ENCODE measurements at places on chromosomes 11 and 22. TPM values are rescaled to one million over a fixed set of nuclear protein-coding genes. Genes with fewer than 3 reads are reported as not detected.

VPREB1 gene
- not detected for total RNA-seq

DNA sequence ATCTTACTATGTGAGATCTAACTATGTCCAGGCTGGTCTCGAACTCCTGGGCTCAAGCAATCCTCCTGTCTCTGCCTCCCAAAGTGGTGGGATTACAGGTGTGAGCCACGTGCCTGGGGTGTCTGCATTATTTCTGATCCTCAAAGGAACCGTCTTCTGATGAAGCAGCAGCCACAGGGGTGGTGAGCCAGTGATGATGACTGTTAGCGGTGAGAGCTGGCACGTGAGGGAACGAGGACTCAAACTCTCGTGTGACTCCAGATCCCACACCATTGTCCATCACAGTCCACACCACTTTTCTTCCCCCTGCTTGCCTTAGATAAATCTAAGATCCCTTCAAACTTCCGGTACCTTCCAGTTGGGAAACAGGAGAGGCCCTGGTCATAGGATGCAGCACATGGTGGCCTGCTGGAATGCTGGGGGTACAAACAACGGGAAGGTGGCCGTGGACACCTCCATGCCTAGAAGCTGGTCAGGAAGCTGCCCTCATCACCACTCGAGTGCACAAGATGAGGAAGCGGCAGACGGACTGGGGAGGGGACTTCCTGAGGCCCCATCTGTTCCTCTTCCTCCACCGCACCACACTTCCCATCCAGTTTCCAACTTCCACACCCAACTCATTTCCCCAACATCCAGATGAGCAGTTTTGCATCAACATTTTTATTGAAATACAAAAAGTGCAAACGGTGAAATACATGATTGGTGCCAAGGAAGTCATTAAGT, 23.8 kb downstream of the ARHGAP1 start:
- no peak for DNase-seq
- H3K27me3 ChIP-seq = no peaks in the 10 kb centered on the region
- H3K27ac ChIP-seq = peak overlapping the region; percentile 78
- H3K4me3 ChIP-seq = no peak overlapping the region

DRAP1 gene
- total RNA-seq = 50.7 TPM

GRCh38 chr11:76335842-76336241, 45.1 kb downstream of the THAP12 start:
- H3K4me3 ChIP-seq = no peak overlapping the region
- no peak overlapping the region for H3K27ac ChIP-seq
- no peaks in the 10 kb centered on the region for H3K36me3 ChIP-seq
- H3K4me1 ChIP-seq = no peaks in the 10 kb centered on the region
- no peak for DNase-seq
- no peaks in the 10 kb centered on the region for H3K27me3 ChIP-seq

- DNase-seq = no peak
- no peaks in the 10 kb centered on the region for H3K27me3 ChIP-seq
- H3K4me3 ChIP-seq = no peak overlapping the region
- H3K36me3 ChIP-seq = no peaks in the 10 kb centered on the region
- H3K27ac ChIP-seq = no peak overlapping the region
Measured at GRCh38 chr11:115721296-115721995, 217.2 kb upstream of the CADM1 start.

GRCh38 chr11:17649696-17650095, 69.7 kb upstream of the MYOD1 start:
- no peak overlapping the region for H3K27ac ChIP-seq
- H3K4me3 ChIP-seq = no peak overlapping the region
- no peaks in the 10 kb centered on the region for H3K27me3 ChIP-seq
- H3K36me3 ChIP-seq = no peaks in the 10 kb centered on the region
- no peak for DNase-seq

DNA sequence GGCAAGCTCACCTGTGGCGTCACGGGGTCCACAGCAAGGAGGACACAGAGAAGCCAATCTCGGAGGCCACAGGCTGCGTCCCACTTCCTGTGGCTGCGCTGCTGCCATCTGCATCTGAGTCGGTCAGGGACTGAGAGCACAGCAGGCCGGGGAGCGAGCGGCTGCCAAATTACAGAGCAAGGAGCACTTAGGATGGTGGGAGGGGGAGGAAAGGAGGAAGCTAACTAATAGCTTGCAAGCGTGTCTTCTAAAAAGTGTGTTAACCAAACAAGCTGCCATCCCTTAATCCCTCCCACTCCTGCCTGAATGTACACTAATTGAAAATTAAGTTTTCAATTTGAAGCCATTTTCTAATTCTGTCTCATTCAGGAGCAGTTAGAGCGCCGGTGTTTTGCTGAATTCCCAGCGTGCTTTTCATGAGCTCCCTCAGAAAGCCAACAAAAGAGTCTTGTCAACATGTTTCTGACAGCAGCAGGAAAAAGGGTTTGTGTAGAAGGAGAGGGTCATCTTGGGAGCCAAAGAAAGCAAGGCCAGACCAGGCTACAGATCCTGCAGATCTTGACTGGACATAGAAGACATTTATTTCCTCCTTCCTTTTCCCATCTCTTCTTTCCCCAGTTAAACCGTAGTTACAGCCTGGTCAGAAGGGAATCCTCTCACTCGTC, 42.4 kb upstream of the API5 start:
- no peak for DNase-seq
- H3K4me3 ChIP-seq = no peak overlapping the region
- H3K4me1 ChIP-seq = no peaks in the 10 kb centered on the region
- no peaks in the 10 kb centered on the region for H3K36me3 ChIP-seq

- H3K4me3 ChIP-seq = no peak overlapping the region
- no peaks in the 10 kb centered on the region for H3K4me1 ChIP-seq
- no peak for DNase-seq
- no peak overlapping the region for H3K27ac ChIP-seq
- H3K27me3 ChIP-seq = no peaks in the 10 kb centered on the region
- H3K36me3 ChIP-seq = no peaks in the 10 kb centered on the region
Measured at GRCh38 chr22:17451316-17451715, 82.1 kb downstream of the CECR2 start.

GRCh38 chr11:46382646-46383403, 1.4 kb downstream of the MDK start:
- no peak overlapping the region for H3K27ac ChIP-seq
- H3K36me3 ChIP-seq = no peaks in the 10 kb centered on the region
- H3K4me1 ChIP-seq = peaks cover 9% of the 10 kb centered on the region
- DNase-seq = no peak

DNA sequence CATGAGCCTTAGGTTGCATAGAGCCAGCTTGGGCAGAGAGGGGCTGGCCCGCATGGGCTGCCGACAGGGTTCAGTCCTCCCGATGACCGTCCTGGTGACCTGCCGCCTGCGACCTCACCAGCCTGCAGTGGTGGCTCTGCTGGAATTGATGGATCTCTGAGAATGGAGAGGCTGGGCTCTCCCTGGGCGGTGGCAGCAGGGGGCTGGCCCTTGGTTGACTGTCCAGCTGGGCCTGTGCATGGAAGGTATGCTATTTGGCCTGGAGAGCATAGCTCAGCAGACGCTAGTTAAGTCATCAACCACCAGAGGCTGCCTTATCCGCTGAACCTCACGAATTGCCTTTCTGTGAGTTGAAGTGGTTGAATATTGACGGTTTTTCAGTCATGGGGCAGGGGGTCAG, 19.7 kb downstream of the GRAMD4 start:
- H3K27me3 ChIP-seq = no peaks in the 10 kb centered on the region
- no peaks in the 10 kb centered on the region for H3K4me1 ChIP-seq
- no peak overlapping the region for H3K4me3 ChIP-seq
- H3K27ac ChIP-seq = no peak overlapping the region

GRCh38 chr11:116202922-116203321, 569.9 kb downstream of the BUD13 start:
- no peak overlapping the region for H3K27ac ChIP-seq
- DNase-seq = no peak
- no peaks in the 10 kb centered on the region for H3K4me1 ChIP-seq
- no peaks in the 10 kb centered on the region for H3K27me3 ChIP-seq
- H3K36me3 ChIP-seq = no peaks in the 10 kb centered on the region
- H3K4me3 ChIP-seq = no peak overlapping the region

Measured in uterus (tissue), 4 donors.